DND-41 (cell line): ENCODE measurements at places on chromosomes 2 and 18.

GRCh38 chr2:204201507-204201906 is 264.9 kb downstream of the ICOS start:
- no peak for DNase-seq

DNA sequence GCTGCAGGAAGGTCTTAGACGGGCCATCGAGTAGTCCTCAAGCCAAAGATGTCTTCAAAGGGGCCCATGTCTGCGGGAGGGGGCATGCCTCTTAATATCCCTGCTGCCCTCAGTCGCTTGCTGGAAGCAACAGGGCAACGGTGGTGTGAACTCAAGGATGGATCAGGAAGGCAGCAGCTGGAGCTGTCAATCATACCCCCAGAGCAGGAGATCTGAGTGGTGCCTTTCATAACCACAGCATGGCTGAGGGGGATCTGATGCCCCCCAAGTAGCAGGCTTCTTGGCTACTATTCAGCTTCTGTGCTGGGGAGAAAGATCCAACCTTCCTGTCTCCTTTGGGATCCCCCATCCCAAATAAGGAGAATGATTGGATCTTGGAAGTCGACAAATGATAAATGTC is 46.4 kb downstream of the INSIG2 start:
- DNase-seq, result no peak

DNA sequence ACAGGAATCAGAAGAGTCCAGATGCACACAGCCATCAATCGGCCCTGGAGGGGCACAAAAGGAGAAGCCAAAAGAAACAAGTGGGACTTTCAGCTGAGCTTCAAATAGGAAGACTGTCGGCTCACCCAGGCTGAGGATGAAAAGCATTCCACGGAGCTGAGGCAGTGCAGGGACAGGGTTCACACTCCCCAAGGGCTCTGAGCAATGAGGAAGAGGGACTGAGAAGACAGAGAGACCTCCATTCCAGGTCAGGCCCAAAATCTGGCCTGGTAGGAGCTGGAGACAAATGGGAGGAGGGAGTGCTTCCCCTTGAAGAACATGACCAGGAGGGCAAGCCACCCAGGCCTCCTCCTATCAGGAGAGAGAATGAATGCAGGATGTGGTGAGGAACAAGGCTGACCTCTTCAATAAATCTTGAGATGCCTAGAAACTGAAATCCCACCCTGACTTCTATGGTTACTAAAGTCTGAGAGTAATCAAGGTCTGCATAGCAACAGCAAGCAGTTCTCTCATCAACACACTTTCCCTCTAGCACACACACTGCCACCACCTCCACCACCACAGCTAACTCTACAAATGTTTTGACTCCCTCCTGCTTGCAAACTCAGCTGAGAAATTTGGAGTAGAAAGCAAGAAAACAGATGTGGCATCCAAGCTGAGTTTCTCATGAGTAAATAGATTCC is 434.4 kb downstream of the TNS1 start:
- no peak for DNase-seq

DNA sequence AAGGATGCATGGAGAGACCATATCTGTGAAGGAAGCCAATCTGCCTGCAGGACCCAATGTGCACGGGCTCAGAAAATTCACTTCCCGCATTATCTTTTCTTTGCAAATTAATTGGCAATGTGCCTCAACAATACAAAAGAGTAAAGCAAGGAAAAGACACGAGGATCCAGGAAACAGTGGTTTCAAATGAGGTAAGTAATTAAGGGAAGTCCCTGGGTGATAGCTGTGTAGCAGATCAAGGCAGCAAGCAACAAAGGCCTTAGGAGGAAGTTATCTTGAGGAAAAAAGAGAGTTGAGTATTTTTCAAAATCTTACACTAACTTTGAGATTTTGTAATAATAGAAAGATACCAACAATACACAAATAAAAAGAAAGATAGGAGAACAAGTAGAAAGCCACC is 44.3 kb upstream of the TGIF1 start:
- no peak for DNase-seq

- DNase-seq, result no peak
Measured at GRCh38 chr18:48875942-48876511, 74.7 kb downstream of the SMAD7 start.

GRCh38 chr2:188159484-188159883 is 132.2 kb upstream of the GULP1 start:
- no peak for DNase-seq

DNA sequence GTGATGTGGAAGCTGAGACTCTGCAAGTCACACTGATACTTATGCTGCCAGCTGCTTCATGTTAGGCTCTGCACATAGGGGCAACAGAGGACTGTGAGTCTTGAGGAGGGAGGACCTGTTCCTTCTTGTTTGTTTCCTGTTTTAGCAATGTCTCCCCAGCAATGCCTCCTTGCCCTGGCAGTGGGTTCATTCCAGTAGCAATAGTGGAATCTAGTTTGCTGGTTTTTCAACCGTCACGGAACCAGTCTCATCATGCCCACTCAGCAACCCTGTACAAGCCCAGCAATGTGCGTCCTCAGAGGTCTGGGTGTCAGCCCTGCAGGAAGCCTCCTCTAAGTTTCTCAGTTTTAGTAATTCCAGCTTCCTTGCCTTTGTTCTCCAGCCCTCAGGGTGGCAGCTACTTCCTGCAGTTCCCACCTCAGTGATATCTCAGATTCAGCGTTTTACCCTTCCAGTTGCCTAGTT is 20.5 kb upstream of the ITGB6 start:
- DNase-seq, result peak; percentile 42

GRCh38 chr2:241863536-241863954 is 4.9 kb upstream of the PDCD1 start:
- peak; percentile 49 for DNase-seq

DNA sequence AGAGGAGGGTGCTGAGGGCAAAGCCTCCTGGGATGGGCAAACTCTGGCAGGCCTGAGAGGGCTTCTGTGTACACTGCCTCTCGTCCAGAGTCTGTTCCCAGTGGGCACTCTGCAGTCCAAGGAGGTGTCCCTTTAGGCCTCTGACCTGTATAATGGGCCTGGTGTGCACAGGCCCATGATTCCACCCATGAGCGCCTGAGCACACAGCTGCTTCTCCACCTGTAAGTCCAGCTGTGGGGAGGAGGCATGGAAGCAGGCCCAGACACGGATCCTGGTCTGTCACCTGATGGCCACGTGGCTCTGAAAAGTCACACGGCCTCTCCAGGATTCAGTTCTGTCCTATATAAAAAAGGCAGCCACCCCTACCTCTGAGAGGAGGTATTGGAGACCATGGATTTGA is 57.0 kb downstream of the PARD6G start:
- DNase-seq, result no peak

- no peak for DNase-seq
Measured at GRCh38 chr18:58367425-58368140, 261.3 kb downstream of the ALPK2 start.

GRCh38 chr18:32271672-32272208 is 81.9 kb downstream of the MEP1B start:
- DNase-seq, result peak; percentile 10

DNA sequence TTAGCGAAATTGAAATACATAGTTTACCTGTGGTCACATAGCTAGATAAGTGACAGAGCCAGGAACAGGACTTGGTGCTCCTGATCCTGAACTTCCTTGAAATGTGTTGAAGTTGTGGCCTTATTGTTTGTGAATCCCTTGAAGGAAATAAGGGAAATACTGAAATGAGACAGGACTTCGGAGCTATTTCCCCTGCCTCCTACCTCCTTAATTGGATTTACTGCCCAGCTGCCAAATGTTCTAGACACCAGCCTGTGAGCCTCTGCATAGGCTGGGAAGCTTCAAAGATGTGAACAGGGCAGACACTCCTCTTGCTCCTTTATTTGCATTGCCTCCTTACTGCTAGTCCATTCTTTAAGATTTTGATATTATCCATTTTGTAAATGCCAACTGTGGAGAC is 135.2 kb downstream of the PRPF40A start:
- no peak for DNase-seq

DNA sequence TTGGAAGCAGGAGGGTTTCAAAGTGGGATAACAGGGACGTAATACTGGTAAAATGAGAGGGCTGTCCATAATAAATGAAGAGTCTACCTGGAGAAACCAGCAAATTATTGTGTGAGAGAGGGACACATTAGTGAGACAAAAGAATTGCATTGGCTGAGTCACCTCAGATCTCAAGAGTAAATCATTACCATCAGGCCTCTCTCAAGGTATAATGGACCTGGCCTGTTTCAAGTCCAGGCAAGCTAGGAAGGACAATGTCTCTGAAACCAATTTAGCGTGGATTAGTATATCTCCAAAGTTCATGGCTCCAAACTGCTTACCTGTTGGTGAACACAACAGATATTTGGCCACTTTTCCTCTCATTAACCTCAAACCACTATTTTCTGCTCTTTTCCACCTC is 471.4 kb downstream of the CMPK2 start:
- no peak for DNase-seq

- no peak for DNase-seq
Measured at GRCh38 chr2:28649481-28650265, 102.0 kb upstream of the PPP1CB start.

- DNase-seq, result no peak
Measured at GRCh38 chr18:6022074-6022444, 126.7 kb upstream of the TMEM200C start.

- DNase-seq, result no peak
Measured at GRCh38 chr18:67509741-67510391, 6.7 kb downstream of the DSEL start.

DNA sequence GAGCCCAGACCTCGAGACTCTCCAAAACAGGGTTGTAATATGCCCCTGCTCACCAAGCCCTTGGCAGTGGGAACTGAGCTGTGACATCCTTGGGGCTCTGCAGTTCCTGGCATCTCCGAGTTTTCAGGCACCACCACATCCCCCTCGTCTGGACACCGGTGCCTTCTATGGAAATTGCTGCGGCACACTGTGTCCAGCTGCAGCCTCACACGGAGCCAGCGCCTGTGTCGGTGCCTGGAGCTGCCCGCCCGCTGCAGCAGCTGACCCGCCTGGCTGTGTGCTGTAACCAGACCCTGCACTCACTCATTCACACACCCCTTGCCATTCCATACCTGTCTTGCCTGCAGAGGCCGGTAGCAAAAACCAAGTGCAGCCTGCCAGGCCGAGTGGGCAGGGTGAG is 11.8 kb downstream of the IWS1 start:
- no peak for DNase-seq

DNA sequence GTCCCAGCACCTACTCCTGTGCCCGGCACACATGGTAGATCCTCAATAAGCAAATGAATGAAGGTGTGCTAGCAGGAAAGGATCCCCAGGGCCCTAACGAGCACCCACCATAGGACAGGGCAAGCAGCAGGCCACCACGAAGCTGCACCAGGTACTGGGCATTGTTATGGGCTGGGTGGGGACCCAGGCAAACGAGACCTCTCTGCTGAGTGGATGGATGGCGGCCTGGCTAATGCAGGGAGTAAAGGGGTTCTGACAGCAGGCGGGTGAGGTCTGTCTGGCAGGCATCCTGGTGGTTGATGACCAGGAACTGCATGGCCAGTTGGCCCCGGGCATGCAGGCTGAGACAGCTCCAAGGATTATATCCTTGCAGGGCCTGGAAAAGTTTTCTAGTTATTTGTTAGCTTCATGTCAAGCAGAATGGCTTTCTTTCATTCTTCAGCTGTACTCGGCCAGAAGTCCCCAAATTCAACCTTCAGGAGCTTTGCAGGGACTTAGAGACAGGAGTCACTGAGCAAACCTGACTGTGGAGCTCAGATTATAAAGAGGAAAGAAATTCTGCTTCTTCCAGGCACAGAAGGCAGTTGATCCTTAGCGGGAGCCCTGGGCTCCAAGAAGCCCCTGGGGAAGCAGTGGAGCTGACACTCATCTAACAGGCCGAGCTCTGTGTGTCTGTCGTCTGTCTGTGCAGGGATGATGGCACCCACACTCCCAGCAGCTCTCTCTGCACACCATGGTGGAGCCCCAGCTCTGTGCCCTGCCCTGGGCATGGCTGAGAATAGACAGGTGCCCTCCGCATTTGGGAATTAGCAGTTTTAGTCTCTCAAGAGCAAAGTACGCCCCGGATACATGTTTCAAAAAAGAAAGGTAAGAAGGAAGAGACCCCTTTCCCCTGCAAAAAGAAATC is 51.2 kb downstream of the SDC1 start:
- no peak for DNase-seq

DNA sequence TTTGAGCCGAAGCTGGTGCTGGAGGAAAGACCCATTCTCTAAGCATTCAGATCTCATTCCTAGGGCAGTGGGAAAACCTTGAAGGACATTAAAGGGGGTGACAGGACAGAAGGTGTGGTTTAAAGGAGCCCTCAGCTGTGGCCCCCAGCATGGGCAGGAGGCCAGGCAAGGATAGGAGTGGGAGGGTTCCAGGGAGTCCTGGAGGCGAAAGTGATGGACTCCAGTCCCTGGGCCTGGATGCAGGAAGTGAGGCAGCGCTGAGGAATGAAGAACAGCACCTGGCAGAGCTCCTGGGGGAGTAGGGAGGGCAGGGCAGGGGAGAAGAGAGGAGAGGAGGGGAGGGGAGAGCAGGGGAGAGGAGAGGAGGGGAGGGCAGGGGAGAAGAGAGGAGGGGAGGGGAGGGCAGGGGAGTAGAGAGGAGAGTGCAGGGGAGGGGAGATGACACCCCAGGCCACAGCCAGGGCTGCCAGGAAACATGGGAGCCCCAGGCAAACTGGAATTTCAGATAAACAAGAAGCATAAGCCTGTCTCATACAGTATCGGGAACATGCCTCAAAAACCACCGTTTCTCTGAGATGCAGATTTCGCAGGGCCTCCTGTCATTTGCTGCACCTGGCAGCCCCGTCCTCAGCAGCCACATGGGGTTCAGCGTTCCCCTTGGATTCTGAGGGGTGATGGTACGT is 5.7 kb downstream of the RAMP1 start:
- no peak for DNase-seq

DNA sequence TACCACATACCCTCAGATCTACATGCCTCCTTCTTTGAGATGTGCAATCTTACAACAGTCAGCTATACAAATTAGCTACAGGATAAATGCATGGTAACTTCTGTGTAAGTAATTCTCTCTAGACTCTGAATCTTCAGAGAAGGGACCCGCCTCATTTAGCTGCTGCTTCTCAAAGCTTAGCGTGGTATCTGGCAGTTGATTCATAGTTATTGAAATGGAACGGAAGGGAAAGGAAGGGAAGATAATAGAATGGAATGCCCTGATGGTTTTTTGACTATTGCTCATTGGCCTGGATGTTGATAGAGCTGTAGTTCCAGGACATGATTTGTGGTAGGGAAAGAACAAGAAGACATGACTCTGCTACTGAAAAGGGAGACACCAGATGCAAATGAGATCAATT is 498.1 kb upstream of the CRIM1 start:
- DNase-seq, result no peak
